ENCODE measurements at places on chromosomes 6 and 20. TPM values are rescaled to one million over a fixed set of nuclear protein-coding genes. Genes with fewer than 3 reads are reported as not detected.

GRCh38 chr6:39614393-39614950, 110.7 kb downstream of the KIF6 start:
- no peak for DNase-seq

- no peak for DNase-seq
These were observed 382.3 kb downstream of the ESR1 start for GRCh38 chr6:152189736-152190135.

PROKR2 gene
- total RNA-seq: 0.10 TPM

- DNase-seq: peak; percentile 81
These were observed 54.1 kb upstream of the TPD52L1 start for GRCh38 chr6:125099211-125100073.

LRFN2 gene
- total RNA-seq: not detected

COX4I2 gene
- not detected for total RNA-seq

DNA sequence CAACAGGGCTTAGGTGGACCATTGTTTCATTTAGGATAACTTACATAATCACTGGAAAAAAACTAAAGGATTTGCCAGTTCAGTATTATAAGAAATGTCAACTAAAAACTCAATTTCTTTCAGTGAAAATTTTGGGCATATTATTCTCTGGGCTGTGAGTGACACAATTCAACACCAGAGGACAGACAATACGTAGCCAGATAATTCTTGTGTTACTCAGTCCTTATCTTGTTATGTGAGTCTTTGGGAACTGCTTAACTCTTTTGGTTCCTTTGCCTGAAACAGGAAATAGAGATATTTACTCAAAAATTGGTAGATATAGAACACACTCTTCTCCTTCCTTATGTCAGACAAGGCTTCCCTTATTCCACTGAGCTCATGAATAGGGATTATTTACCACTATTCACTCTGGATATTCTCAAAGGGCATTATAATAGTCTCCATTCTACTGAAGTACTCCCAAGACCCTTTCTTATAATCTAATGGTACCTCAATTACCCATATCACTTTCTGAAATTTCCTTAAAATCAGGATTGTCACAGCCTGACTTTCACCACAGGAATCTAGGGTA, 4.9 kb upstream of the BEND6 start:
- DNase-seq: peak; percentile 23

DNA sequence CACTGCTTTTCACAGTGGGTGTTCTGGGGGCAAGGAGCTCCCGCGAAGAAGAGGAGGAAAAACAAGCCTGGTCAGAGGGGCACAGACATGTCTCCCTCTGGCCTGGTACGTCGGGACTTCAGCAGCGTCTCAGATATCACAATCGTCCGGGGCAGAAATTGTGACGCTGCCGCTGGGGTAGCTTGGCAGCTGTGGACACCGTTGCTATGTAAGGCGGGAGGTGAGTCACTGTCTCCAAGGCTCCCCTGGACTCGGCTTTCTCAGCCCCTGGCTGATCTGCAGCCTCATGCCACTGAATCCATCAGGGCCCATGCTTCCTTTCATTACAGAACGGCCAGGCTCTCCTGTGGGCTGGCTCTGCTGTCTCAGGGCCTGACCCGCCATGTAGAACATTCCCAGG, 98.7 kb downstream of the SULF2 start:
- DNase-seq: peak; percentile 91

DNA sequence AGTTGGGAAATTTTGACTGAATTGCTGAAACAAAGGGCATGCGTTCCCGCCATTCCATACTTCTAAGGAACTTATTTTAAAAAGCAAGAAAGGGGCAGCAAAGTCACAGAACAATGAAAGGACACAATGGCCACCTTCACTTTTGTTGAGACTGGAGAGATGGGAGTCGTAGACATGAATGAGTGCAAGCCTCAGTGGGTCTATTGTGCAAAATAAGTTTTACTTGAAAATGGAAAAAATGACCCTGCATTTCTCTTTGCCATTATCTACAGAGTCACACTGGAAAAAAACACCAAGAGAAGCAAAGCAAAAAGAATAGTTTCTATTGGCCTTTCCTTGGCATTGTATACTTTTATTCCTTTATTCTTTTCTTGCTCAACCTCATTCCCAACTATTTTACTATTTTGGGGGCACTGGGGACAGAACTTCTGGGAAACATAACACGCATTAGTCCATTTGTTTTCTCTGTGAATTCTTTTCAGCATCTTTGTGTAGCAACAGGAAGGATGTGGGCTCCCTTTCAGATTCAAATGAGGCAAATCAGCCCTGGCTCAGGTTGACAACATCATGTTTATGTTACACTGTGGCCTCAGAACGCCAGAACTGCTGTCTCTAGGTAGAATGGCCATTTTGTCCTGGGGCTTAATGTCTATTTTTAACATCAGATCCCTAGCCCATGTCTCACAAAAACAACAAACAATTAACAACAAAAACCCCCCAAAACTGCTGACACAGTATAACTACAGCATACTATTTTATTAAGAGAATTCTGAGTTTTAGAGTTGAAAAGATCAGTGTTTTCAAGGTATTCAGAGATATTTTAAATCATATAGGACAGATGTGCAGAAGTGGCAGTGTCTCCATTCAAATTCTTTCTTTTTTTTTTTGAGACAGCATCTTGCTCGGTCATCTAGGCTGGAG, 122.2 kb downstream of the FYN start:
- DNase-seq: no peak
